ENCODE measurements at places on chromosomes 5 and 9.

DNA sequence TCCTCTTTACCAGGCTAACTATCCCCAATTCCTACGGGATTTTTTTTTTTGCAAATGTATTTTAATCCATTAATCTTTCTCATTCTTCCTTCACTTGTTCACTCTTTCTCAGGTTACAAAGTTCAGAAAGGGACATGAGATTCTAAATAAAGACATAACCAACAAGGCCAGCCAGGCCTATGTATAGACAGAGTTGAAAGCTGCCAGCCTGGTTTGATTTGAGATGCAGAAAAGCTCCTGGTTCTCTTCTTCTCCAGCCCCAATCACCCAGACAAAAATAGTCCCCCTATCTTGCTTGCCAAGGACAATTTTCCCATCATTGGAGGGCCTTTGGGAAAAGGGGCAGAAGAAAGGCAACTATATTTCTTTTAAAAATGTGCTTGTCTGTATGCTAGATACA lies 398.8 kb downstream of the NFIB start:
- no peaks in the 10 kb centered on the region for H3K27me3 ChIP-seq
- H3K4me1 ChIP-seq, result no peaks in the 10 kb centered on the region
- ATAC-seq, result no peak
- H3K4me3 ChIP-seq, result no peak overlapping the region
- no peak overlapping the region for H3K27ac ChIP-seq
- no peaks in the 10 kb centered on the region for H3K36me3 ChIP-seq

- H3K27me3 ChIP-seq, result peaks cover 8% of the 10 kb centered on the region
- no peak overlapping the region for H3K4me3 ChIP-seq
- H3K4me1 ChIP-seq, result no peaks in the 10 kb centered on the region
- ATAC-seq, result no peak
- no peak overlapping the region for H3K27ac ChIP-seq
- H3K36me3 ChIP-seq, result no peaks in the 10 kb centered on the region
Observed at GRCh38 chr9:113776194-113776593, 99.9 kb upstream of the ZNF618 start.

GRCh38 chr5:59833448-59833847 lies 60.1 kb downstream of the PDE4D start:
- no peak overlapping the region for H3K27ac ChIP-seq
- H3K27me3 ChIP-seq, result no peaks in the 10 kb centered on the region
- H3K36me3 ChIP-seq, result no peaks in the 10 kb centered on the region

- no peak for ATAC-seq
- H3K36me3 ChIP-seq, result no peaks in the 10 kb centered on the region
- H3K27ac ChIP-seq, result no peak overlapping the region
- H3K4me3 ChIP-seq, result no peak overlapping the region
Observed at GRCh38 chr5:96823900-96824380, 16.2 kb upstream of the ERAP1 start.

- no peaks in the 10 kb centered on the region for H3K4me1 ChIP-seq
- H3K36me3 ChIP-seq, result no peaks in the 10 kb centered on the region
- no peaks in the 10 kb centered on the region for H3K27me3 ChIP-seq
- H3K27ac ChIP-seq, result no peak overlapping the region
- ATAC-seq, result no peak
- H3K4me3 ChIP-seq, result no peak overlapping the region
Observed at GRCh38 chr5:165834891-165835290, 2329.5 kb downstream of the MAT2B start.

DNA sequence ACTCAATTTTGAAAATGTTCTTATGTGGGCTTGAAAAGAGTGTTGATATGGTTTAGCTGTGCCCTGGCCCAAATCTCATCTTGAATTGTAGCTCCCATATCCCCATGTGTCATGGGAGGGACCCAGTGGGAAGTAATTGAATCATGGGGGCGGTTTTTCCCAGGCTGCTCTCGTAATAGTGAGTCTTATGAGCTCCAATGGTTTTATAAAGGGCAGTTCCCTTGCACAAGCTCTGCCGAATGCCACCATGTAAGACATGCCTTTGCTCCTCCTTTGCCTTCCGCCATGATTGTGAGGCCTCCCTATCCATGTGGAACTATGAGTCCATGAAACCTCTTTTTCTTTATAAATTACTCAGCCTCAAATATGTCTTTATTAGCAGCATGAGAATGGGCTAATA lies 71.0 kb downstream of the USP20 start:
- no peaks in the 10 kb centered on the region for H3K4me1 ChIP-seq
- no peaks in the 10 kb centered on the region for H3K27me3 ChIP-seq
- H3K4me3 ChIP-seq, result no peak overlapping the region
- peaks cover 90% of the 10 kb centered on the region for H3K36me3 ChIP-seq

DNA sequence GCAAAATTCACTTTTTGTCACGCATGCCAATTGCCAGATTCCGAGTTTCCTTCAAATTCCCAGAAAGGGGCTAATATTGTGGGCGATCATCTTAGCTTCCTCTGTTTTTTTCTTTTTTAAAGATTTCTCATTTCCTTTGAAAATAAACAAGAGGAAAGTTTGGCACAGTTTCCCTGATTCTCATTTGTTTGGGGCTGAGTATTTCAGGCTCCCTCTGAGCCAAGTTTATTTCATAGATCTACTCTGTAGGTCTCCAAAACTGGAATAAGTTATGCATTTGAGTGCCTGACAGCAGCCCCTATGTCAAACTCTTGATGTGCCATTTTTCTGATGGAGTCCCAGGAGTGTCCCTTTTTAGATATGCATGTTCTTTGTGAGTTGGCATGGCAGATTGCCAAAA lies 1297.2 kb upstream of the WWC1 start:
- no peaks in the 10 kb centered on the region for H3K36me3 ChIP-seq
- H3K4me1 ChIP-seq, result peaks cover 31% of the 10 kb centered on the region
- no peak for ATAC-seq
- no peaks in the 10 kb centered on the region for H3K27me3 ChIP-seq

DNA sequence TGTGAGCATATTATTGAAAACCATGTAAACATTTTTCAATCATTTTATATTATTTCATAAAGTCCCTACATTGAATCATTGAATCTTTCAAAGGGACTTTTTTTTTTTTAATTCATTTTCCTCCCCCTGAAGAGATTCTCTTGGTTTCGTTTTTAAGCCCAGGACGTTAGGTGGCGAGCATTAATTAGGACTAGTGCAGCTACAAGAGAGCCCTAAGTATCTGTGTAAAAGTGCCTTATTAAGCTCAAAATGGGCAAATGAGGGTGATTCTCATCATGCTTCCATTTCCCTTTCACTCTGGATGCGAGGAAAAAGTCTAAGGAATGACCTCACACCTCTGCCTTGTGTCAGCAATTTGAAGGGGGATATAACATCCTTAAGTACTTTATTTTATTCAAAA lies 517.9 kb upstream of the ITGA1 start:
- H3K4me3 ChIP-seq, result peak overlapping the region; percentile 19
- ATAC-seq, result no peak
- no peak overlapping the region for H3K27ac ChIP-seq
- no peaks in the 10 kb centered on the region for H3K27me3 ChIP-seq

GRCh38 chr5:135126688-135127438 lies 92.8 kb upstream of the PITX1 start:
- H3K36me3 ChIP-seq, result no peaks in the 10 kb centered on the region
- no peak for ATAC-seq
- H3K4me3 ChIP-seq, result no peak overlapping the region
- H3K4me1 ChIP-seq, result peaks cover 3% of the 10 kb centered on the region

DNA sequence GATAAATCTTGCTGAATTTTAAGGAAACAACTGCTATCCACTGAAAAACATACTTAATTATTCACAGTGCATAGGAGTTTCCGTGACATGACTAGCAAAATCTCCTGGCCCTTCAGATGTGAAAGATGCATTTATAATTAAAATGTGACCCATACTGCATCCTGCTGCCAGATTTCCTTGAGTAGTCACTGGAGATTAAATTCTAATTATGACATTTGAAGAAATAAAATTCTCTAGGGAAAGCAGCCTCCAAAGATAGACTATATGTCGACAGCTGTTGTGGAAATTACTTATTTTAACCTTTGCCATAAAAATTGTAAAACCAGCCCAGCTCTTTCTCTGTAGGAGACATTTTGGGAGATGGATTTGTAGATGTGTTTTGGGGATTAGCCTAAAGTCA lies 193.6 kb upstream of the SMC2 start:
- no peaks in the 10 kb centered on the region for H3K36me3 ChIP-seq
- no peak for ATAC-seq
- no peak overlapping the region for H3K27ac ChIP-seq
- no peak overlapping the region for H3K4me3 ChIP-seq
- H3K4me1 ChIP-seq, result no peaks in the 10 kb centered on the region
- H3K27me3 ChIP-seq, result no peaks in the 10 kb centered on the region

- no peaks in the 10 kb centered on the region for H3K27me3 ChIP-seq
- H3K4me3 ChIP-seq, result no peak overlapping the region
- ATAC-seq, result no peak
- H3K4me1 ChIP-seq, result peaks cover 7% of the 10 kb centered on the region
- H3K36me3 ChIP-seq, result no peaks in the 10 kb centered on the region
Observed at GRCh38 chr5:86968301-86968753, 299.4 kb upstream of the RASA1 start.

DNA sequence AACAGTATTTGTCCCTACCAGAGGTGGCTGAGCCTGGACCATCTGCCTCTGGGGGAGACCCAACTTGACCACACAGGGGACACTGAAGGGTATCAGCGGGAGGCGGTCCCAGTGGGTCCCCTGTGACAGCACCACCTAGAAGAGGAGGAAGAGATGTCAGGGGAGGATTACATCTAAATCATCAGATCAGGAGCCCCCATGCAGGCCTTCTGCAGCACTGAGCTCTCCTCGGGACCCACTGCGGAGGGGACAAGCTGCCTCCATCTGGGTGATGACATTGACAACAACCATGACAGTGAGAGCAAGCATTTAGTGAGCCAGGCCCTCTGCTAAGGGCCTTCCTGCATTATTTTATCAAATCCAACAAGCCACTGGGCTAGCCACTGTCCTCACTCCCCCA lies 12.3 kb downstream of the ORM2 start:
- no peak overlapping the region for H3K27ac ChIP-seq
- H3K36me3 ChIP-seq, result peaks cover 100% of the 10 kb centered on the region
- no peaks in the 10 kb centered on the region for H3K4me1 ChIP-seq
- H3K4me3 ChIP-seq, result no peak overlapping the region

GRCh38 chr5:175521313-175521833 lies 43.0 kb downstream of the SFXN1 start:
- H3K36me3 ChIP-seq, result peaks cover 2% of the 10 kb centered on the region
- no peaks in the 10 kb centered on the region for H3K27me3 ChIP-seq
- no peak overlapping the region for H3K4me3 ChIP-seq
- no peak for ATAC-seq
- H3K4me1 ChIP-seq, result no peaks in the 10 kb centered on the region

GRCh38 chr5:39006650-39007049 lies 67.5 kb downstream of the RICTOR start:
- no peaks in the 10 kb centered on the region for H3K27me3 ChIP-seq
- no peak for ATAC-seq
- H3K27ac ChIP-seq, result no peak overlapping the region
- peaks cover 18% of the 10 kb centered on the region for H3K36me3 ChIP-seq
- no peak overlapping the region for H3K4me3 ChIP-seq
- H3K4me1 ChIP-seq, result peaks cover 8% of the 10 kb centered on the region

DNA sequence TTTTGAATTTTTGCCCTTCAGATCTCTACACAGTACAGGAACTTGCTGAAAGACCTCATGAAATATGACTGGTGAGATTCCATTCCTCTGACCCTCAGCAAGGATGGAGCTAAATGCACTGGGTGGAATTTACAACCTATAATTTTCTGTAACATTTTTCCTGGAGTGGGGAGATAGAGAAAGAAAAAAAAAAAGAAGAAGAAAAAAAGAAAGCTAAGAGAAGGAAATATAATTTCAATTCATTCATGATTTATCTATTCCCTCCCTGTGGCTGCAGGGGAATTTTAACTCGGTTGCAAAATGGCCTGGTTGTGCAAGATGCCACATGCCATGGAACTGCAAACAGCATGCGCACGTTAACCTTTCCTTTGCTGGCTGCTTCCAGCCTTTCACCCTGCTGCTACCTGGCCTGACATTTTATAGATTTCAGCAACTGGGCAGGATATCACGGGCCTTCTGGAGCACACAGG lies 155.4 kb downstream of the FSTL4 start:
- no peaks in the 10 kb centered on the region for H3K27me3 ChIP-seq
- H3K36me3 ChIP-seq, result no peaks in the 10 kb centered on the region
- no peaks in the 10 kb centered on the region for H3K4me1 ChIP-seq
- no peak overlapping the region for H3K27ac ChIP-seq
- no peak overlapping the region for H3K4me3 ChIP-seq

- H3K27ac ChIP-seq, result no peak overlapping the region
- no peak overlapping the region for H3K4me3 ChIP-seq
- no peaks in the 10 kb centered on the region for H3K4me1 ChIP-seq
- H3K27me3 ChIP-seq, result no peaks in the 10 kb centered on the region
- ATAC-seq, result no peak
- H3K36me3 ChIP-seq, result no peaks in the 10 kb centered on the region
Observed at GRCh38 chr5:56290378-56291078, 57.4 kb upstream of the ANKRD55 start.

GRCh38 chr9:109923471-109923760 lies 143.4 kb downstream of the PALM2AKAP2 start:
- no peak for ATAC-seq
- H3K36me3 ChIP-seq, result no peaks in the 10 kb centered on the region
- H3K27ac ChIP-seq, result no peak overlapping the region
- H3K27me3 ChIP-seq, result no peaks in the 10 kb centered on the region
- no peak overlapping the region for H3K4me3 ChIP-seq

DNA sequence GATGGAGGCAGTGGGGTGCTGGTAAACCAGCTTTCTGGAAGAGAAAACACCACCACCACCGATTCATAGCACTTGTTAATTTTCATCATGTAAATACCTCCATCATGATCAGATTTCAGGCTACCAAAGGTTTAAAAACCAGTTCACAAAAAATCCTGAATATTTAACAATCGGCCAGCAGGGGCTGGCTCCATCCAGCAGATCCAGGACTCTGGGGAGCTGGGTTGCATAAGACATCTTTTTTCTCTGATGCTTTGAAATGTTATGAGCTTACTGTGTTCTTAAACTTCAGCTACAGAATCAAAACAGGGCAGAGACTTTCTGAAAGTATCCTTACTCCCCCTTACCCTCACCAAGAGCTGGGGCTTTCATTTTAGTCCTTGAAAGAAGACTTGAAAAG lies 14.6 kb upstream of the RNF183 start:
- H3K36me3 ChIP-seq, result no peaks in the 10 kb centered on the region
- no peaks in the 10 kb centered on the region for H3K27me3 ChIP-seq
- no peak overlapping the region for H3K27ac ChIP-seq
- no peak overlapping the region for H3K4me3 ChIP-seq
- ATAC-seq, result peak; percentile 66

GRCh38 chr5:108560166-108560565 lies 178.3 kb upstream of the FBXL17 start:
- no peak overlapping the region for H3K27ac ChIP-seq
- H3K4me3 ChIP-seq, result no peak overlapping the region
- no peaks in the 10 kb centered on the region for H3K27me3 ChIP-seq
- no peaks in the 10 kb centered on the region for H3K36me3 ChIP-seq
- no peak for ATAC-seq
- H3K4me1 ChIP-seq, result no peaks in the 10 kb centered on the region

GRCh38 chr5:50875002-50875344 lies 208.5 kb downstream of the PARP8 start:
- no peak for ATAC-seq
- H3K4me1 ChIP-seq, result no peaks in the 10 kb centered on the region
- H3K27me3 ChIP-seq, result no peaks in the 10 kb centered on the region
- no peak overlapping the region for H3K27ac ChIP-seq

DNA sequence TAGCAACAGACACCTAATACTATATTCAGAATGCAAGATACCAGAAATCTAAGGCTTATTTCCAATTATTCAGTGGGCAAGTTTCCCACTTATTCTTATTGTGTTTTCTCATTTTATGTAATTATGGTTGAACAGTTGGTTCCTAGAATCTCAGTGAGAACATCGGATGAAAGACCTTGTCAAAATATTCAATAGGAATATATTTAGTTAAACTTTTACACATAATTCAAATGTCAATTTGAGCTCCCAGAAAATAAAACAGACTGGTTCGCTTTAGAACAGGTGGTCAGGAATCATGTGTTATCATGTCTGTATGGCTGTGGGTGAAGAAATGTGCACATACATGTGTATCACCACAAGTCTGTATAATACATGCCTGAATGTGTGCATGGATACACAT lies 447.8 kb downstream of the MED10 start:
- H3K27ac ChIP-seq, result no peak overlapping the region
- no peaks in the 10 kb centered on the region for H3K36me3 ChIP-seq
- H3K4me3 ChIP-seq, result no peak overlapping the region

Data from gastroesophageal sphincter (tissue), 4 donors.